ENCODE measurements at places on chromosomes 1 and 21.

GRCh38 chr1:192104852-192105251 is 53.4 kb upstream of the RGS18 start:
- DNase-seq: no peak

DNA sequence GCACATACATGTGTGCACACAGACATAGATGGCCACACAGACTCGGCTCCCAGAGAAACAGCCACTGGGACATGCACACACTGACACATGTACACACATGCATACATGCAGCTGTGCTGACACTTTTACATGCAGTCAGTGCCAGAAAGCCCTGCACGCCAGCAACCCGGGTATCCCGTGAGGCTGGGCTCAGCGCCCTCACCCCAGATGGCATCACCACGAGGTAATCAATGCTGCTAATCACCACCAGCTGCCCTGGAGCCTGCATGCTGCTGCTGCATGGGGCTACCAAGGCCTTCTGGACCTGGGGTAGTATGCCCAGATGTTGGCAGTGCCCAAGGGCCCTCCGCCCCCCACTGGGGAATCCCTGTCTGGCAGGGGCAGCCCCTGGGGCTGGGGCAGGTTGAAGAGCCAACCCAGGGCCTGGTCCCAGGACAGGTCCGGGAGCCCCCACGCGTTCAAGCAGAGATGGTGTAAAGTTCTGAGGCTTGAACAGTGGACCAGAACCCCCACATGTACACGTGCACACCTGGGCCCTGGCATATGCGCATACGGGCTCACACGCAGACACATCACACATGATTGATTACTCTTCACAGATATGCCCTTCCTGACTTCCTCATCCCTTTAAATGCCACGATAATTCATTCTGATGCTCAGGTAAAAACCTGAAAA is 2.7 kb upstream of the COL16A1 start:
- DNase-seq: no peak

- DNase-seq: no peak
These were observed 12.2 kb upstream of the RAB4A start for GRCh38 chr1:229258757-229259060.

DNA sequence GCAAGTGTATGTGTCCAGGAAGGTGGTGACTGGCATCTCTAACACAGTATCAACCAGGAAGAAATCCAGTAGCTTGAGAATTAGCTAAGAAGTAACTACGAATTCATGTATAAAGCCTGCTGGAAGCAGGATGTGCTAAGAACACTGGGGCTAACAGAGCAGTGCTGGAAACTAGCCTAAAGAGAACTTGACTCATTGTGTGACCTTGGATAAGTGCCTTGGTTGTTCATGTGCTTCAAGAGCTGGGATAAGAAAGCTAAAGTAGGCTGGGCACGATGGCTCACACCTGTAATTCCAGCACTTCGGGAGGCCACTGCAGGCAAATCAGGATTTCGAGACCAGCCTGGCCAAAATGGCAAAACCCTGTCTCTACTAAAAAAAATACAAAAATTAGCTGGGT is 186.9 kb downstream of the RRAGC start:
- DNase-seq: no peak

DNA sequence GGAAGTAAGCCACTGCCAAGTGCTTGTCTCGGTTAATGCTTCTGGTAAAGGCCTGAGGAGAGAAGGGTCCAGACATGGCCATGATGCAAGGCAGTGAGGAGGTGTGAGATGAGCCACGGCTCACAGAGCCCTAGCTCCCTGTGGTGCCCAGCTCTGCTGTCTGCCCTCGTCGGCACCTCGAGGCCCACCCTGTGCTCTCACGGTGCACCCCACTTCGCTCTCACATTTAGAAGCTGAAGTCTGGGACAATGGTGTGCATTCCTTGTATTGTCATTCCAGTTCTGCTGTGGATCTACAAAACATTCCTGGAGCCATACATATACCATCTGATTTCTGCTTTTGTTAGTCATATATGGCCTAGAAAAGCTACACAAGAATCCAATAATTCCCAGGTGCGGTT is 3.3 kb downstream of the NCF2 start:
- DNase-seq: no peak

DNA sequence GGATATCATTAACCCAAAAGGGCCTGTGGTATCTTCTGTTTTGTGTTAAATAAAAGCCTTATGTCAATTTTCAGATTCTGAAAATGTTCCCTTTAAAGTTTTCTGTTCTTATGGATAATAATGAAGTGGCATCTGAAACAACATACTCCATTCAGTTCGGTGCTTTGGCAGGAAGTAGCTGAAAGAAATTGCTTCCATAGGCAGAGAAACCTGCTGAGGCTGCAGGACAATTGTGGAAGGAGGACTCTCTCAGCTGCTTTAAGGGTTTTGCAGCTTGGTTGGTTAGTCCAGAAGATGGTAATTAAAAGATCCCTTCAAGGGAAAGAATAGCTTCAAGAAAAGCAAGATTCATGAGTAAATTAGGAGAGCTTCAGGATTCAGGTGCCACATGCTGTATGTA is 30.5 kb upstream of the NRIP1 start:
- DNase-seq: no peak

GRCh38 chr1:229105822-229106525 is 164.9 kb upstream of the RAB4A start:
- no peak for DNase-seq

DNA sequence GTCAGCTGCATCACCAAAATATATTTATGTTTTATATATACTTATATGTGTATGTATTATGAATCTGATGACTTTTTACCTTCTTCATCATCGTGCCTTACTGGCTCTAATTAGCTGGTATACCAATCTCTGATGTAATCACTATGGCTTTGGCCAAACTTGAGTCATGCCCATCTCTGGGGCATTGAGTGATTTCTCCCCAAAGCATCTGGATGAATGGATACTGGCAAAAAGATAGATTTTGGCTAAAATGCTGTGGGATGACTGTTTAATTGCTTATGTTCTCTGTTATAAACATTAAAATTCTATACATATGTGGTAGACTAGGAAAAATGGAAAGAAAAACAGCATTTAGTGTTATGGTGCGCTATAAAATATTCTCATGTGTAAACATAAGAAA is 19.6 kb downstream of the CDKN2C start:
- DNase-seq: no peak

- DNase-seq: no peak
These were observed 6.4 kb downstream of the DMRTA2 start for GRCh38 chr1:50416553-50417453.

- no peak for DNase-seq
These were observed 6.8 kb downstream of the RGS8 start for GRCh38 chr1:182677397-182678098.

GRCh38 chr1:93662481-93663207 is 19.0 kb downstream of the BCAR3 start:
- no peak for DNase-seq

- peak; percentile 74 for DNase-seq
These were observed 20.3 kb downstream of the NEK2 start for GRCh38 chr1:211654838-211655787.

- no peak for DNase-seq
These were observed 345.8 kb downstream of the KIF26B start for GRCh38 chr1:245500546-245500945.

GRCh38 chr1:168601051-168601450 is 24.6 kb downstream of the XCL1 start:
- DNase-seq: no peak

DNA sequence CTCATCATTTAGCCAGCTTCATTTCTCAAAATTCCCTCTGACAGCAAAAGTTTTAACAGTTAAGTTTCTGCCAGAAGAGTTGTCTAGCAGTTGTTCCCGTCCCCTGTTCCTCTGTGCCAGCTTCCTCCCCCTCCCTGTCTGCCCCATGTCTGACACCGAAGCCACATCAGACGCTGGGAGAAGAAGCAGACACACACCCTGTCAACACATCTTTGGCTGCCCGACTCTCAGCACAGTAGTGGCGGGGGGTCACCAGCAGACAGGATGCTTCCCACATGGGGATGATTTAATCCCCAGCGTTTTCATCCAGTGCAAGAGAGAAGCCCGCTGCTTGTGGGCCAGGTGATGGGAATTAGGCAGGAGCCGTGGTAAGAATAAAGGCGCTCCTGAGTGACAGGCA is 379.4 kb upstream of the RUNX1 start:
- DNase-seq: no peak

- no peak for DNase-seq
These were observed 72.4 kb upstream of the CYP2J2 start for GRCh38 chr1:59999006-59999405.

- DNase-seq: no peak
These were observed 932 bp downstream of the RPF1 start for GRCh38 chr1:84479998-84480397.

DNA sequence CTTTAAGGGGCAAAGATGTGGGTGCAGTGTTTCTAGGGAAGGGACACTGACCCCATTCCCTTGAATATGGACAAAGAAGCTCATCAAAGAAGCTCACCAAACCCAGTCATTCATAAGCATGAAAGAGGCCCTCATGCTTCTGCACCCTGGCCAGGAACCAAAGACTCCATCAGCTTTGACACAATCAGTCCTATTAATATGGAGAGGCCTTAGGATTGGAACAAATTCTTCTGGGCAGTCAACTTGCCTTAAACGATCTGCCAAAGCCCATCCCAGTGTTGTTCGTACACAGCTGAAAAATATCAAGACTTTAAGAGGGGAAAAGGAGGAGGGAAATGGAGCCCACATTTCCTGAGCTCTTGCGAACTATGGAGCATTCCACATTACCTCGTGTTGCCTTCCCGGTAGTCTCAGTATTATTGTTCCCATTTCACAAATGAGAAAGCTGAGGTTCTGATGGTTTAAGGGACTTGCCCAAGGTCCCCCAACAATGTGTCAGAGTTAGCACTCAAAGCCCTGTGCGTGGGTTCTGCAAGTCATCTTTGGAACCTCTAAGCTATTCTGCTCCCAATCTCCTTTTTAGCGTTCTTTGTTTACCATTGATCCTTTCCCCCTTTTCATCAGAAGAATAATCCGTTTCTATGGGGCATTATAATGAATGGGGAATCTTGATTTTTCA is 161.9 kb downstream of the ZBTB18 start:
- DNase-seq: no peak

GRCh38 chr1:154141240-154141639 is 13.6 kb downstream of the NUP210L start:
- DNase-seq: no peak

DNA sequence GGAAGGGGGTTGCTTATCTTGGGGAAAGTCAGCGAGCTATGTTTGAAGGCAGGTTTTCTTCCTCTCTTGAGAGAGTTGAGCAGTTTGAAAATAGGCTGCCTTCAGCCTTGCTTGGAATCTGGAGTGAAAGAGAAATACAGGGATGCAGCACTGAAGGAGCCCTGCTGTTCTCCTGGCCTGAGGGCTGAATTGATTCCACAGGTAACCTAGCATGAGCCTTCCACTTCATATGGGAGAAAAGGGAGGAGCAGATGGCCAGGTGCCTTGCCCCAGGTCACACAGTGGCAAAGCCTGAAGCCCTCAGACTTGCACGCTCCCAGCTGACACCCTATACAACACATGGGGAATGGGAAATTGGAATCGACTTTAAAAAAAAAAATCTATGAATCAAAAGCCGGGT is 88.0 kb upstream of the WLS start:
- no peak for DNase-seq

GRCh38 chr1:22159891-22160290 is 17.0 kb upstream of the WNT4 start:
- DNase-seq: no peak

DNA sequence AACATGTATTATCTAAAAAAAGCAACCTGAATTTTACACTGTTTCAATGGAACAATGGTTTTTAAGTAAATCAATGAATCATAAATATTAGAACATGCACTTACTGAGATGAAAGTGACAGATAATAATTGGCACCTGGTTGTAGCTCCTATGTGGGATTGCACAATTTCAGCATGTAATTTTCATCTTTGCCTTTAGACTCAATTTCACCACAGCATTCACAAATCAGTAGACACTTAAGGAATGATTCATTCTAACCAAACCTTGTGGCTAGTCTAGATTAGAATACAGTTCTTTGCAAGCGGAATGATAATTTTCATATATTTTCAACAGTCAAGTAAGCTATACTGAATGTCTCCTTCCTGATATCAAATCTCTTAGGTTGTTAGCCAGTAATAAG is 853.4 kb downstream of the KCNT2 start:
- DNase-seq: no peak

- peak; percentile 21 for DNase-seq
These were observed 708.8 kb downstream of the LTN1 start for GRCh38 chr21:28283641-28284490.

- no peak for DNase-seq
These were observed 19.1 kb downstream of the FMO1 start for GRCh38 chr1:171267391-171267790.

- DNase-seq: no peak
These were observed 25.2 kb downstream of the RUNX3 start for GRCh38 chr1:24904731-24905354.

DNA sequence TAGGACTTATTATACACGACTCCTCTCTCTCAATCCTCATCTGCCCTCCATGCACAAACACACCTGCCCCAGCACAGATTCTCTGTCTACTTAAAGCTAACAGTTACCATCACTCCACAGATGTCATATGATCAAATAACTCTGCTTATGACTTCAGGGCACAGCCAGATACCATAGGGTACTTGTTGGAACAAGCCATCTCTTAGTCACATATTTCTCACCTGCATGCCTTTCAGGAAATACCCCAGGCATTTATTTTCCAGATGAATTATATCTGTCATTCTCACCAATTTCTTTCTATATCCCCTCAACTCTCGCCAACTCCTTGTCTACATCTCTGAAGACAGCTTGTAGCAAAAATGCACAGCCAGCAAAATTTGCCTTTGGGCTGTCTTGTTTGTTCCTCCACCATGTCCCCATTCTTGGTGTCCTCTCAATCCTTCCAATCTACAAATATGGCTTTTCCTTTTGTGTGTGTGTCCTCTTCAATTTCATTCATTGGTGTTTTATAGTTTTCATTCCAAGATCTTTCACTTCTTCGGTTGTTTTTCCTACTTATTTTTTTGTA is 353.9 kb upstream of the CAMK1G start:
- no peak for DNase-seq

DNA sequence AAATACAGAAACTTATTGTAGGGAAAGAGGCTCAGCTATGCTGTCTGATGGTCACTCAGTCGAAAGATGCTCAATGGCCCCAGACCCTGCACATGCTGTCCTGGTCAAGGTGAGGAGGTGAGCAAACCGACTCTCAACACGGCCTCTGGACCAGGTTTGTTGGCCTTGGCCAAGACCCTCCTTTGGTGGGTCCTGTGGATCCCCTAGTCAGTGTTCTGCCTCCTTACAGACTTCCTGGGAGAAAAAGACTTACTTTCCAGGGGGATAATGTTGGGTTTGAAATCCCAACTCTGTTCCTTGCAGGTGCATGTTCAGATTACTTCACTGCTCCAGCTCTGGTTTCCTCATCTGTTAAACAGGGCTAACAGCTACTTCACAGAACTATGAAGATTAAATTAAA is 53.8 kb downstream of the FAM78B start:
- DNase-seq: no peak

- no peak for DNase-seq
These were observed 398.8 kb downstream of the TGFB2 start for GRCh38 chr1:218743861-218744505.

DNA sequence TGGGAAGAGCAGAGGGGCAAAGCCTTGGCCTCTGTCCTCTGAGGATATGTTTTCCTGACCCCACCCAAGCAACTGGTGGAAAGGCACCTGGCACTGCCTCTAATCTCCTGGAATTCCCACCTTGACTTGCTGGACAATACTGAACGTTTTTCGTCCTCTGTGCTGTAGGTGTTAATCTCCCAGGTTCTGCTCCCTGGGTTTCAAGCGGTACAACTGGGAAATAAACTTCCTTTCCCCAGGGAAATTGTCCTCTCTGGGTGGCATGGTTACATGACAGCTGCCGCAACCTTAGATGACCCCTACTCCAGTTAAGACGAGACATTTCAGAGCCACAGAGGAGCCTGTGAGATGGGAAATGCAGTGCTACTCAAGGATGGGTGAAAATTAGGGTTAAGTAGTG is 57.3 kb upstream of the BCAR3 start:
- DNase-seq: no peak
